HT1080 (cell line): ENCODE measurements at places on chromosomes 16 and 17. TPM values are rescaled to one million over a fixed set of nuclear protein-coding genes. Genes with fewer than 3 reads are reported as not detected.

GRCh38 chr16:20933589-20933988 is 33.0 kb downstream of the LYRM1 start:
- no peak for DNase-seq

Gene ACSM5
- total RNA-seq = not detected in 2 replicates

Gene SLC26A11
- total RNA-seq = 1.5 and 4.0 TPM in 2 replicates

DNA sequence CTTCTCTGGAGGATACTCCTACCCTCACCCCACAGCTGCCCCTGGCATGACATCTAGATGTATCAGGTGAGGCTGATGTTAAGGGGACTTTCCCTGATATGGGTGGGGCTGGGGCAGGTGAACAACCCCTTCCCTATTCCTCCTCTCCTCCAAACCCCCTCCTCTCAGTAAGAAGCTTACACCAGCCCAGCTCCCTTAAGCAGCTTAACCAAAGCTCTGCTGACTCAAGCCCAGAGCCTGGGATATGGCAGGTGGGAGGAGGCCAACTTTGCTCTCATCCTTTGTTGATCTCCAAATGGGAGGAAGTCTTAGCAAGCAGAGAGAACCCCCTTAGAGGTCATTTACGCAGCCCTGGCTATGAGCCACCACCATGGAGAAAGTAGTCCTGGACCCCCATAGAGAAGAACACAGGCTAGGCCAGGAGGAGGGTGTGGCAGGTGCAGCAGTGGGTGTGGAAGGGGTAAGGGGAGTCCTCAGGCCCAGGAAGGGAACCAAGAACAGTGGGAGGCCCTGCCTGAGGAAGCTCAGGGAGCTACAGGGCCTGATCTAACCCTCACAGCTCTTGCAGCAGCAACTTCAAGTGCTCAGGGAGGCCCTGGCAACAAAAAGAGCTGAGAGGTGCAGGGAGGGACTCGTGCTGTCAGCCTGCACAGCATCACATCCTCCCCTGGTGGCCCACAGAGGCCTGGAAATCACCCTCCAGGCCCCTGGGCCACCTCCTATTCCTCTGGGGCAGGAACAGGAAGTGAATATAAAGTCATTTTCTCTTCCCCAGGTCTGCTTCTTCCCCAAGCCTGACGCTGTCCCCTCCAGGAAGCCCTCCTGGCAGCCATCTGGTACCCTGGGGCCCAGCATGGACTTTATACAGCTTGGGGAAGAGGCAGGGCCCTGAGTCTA is 2.9 kb downstream of the UNC119 start:
- DNase-seq = no peak

GRCh38 chr17:77383613-77384608 is 243.1 kb downstream of the SEC14L1 start:
- DNase-seq = no peak

DNA sequence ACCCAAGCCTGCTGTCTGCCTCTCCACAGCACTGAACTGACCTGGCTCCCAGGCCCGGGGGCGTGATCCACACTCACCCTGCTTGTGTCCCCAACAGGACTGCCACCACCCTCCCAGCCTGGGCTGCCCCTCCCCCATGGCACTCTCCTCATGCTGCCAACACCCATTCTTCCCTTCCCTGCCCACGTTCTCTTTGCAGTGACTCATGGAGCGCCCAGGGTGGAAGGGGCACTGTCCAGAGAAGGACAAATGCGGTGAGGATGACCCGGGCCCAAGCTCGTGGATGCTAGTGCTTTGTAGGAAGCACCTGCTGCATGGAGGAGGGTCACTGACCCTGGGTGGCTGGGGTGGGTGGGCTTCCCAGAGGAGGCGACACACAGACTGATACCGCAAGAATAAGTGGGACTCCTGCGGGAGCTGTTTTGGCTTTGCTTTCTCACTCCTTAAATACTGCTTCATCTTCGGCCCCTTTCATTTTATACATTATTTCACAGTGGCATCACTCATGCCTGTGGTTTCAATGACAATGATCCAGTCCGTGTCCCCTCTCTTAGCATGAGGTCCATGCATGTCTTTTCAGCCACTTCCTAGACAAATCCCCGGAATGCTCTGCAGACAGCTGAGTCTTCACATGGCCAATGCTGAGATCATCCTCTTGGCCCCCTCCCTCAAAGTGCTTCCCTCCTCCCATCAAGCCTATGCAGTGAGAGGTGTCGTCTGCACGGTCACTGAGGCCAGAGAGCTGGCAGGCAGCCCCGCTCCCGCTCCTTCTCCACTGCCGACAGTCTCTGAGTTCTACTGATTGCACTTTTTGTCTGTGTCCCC is 17.6 kb downstream of the CDK5R1 start:
- no peak for DNase-seq

DNA sequence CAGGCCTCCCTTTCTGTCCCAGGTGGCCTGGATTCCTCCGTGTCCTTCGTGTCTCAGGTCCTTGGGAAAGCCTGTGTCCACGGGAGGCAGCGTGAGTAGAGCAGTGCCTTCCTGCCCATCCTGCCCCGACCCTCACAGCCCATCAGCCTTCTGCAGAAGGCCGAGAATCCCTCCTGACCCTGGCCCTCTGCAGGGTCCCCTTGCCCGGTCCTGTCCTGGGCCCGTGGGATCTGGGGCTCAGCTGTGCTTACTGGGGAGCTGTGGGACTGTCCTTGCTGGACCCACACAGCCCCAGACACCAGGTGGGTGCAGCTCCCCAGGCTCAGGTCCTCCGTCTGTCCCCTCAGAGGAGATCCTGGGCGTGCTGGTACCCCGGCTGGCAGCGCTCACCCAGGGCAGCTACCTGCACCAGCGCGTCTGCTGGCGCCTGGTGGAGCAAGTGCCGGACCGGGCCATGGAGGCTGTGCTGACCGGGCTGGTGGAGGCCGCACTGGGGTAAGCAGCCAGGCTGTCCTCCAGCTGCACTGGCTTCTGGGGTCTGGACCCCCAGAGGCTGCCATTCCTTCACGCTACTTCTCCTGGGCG is 3.9 kb downstream of the TELO2 start:
- no peak for DNase-seq

DNA sequence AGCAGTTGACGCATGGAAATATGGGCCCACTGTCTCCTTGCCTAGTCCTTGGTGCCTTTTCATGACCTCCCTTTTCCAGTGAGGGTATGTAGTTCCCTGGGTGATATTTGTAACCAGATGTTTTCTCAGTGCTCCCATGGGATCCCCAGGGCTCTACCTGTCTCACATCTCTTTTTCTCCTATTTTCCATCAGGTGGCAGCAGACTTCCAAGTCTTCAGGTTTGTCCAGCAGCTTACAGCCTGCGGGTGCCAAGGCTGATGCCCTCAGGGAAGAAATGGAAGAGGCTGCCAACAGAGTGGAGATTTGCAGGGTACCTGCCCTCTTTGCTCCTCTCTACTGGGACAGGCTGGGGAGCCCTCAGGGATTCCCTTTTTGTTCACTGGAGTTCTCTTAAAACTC is 89.1 kb downstream of the ELAC2 start:
- DNase-seq = no peak

- peak; percentile 69 for DNase-seq
Measured at GRCh38 chr17:66673668-66674276, 161.1 kb upstream of the CACNG5 start.

DNA sequence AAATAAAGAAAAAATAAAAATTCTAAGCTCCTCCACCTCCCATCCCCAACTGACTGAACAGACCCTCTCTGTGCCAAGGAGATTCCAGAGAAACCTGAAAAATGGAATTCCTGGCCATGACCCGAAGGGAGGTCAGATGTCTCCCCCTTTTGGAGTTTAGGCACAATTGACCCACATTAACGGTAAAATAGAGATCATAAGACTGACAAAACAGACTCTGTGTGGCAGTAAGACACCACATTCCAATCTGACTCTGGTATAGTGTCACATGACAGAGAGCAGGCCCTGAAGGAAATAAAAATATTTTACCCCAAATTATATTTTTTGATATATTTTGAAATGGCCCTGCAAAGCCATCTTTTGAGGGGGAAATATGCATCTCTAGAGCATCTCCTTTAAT is 115.1 kb upstream of the ZKSCAN2 start:
- DNase-seq = no peak
